ENCODE measurements at places on chromosomes 3 and 15.

GRCh38 chr3:78580681-78581080 is 1187.1 kb downstream of the ROBO1 start:
- DNase-seq: no peak

DNA sequence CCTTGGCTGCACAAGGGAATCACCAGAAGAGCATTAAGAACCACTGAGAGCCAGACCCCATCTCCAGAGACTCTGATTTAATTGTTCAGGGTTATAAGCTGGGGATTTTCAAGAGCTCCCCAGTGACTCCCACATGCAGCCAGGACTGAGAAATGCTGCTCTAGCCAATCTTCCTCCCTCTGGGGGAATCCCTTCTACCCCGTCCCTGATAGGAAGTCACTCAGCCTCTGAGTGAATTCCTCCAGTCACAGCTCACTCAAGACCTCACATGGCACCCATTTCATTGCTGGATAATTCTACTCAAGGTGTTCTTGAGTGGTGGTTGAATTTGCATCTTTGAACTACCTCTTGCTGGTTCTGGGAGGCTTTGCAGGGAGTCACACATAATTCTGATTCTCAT is 10.7 kb downstream of the CCR3 start:
- DNase-seq: no peak

DNA sequence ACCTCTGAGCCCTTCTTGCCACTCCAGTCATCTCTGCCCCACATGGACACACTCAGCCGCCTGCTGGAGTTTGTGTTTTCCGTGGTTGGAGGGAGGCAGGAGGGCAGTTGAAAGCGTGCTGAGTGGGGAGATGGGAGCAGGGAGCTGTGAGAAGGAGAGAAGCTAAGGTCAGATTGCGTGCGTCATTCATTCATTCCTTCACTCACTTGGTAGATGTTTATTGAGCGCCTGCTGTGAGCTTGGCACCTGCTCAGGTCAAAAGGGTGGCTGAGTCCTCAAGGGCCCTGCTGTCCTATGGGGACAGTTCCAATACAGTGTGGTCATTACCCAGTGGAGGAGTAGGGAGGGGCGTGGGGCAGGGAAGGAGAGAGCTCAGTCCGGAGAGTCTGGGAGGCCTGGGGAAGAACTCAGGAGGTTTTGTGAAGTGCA is 23.5 kb downstream of the LIMD1 start:
- peak; percentile 95 for DNase-seq

DNA sequence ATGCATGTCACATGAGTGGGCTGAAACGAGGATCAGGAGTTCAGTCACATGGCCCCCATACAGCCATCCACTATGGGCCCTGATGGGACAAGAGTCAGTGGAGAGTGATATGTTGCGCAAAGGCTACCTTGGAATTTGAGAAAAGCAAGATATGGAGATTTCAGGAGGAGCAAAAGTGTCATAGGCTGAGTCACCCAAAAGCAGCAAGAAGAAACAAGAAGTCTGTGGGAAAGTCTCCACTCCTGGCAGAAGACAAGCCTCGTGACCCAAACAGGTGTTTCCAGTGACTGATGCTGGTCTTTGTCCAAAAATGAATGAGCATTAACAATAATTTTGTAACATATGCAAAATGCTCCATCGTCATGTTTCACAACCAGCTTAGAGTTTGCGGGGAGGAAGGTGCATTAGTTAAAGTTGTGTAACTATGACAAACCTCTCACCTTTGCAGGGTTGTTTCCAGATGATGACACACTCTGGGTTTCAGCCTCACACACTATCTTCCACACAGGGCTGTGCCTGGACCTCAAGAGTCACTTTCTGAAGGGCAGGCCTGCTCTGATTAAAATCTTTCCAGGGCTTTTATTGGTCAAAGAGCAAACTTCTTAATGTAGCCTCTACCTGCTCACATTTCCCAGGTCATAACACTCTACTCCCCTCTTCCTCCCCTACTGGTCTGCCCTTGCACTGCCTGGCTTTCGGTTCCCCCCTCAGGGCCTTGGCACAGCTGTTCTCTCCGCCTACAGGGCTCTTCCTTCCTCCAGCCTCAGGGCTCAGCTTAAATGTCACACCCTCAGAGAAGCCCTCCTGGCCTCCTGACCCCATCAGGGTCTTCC is 3.9 kb upstream of the DNASE1L3 start:
- peak; percentile 40 for DNase-seq

DNA sequence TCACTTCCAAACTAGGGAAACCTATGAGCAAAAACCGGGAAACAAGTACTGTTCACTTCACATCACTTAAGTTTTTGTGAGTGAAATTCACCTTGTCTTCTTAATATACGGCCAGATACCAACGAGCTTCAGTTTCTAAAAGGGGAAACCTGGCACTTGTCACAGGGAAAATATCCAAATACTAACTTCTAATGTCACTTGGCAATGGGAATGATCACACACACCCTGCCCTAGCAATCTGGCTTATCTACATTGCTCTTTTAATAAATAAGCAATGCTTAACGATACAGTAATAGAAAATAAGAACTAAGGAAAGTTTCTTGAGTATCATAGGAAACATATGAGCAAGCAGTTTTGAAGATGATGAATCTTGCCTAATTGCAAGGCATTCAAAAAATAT is 34.6 kb upstream of the PLOD2 start:
- DNase-seq: no peak

DNA sequence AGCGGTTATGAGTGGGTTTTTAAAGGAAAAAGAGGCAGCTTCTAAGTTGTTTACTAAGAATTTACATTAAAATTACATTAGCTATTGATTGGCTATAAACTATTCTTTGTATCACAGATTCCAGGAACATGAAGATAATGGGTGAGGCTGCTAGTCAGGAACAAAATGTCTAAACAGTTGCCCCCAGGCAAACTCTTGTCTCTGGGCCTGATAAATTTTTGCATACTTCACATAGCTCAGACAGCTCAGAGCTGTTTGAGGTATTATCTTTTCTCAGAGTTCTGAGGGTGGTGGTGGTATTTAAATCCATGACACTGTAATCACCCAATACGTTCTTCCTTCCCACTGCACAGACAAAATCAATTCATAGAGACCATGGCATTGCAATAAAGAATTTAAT is 2.1 kb upstream of the HACD2 start:
- peak; percentile 74 for DNase-seq

GRCh38 chr3:144052275-144052674 is 80.7 kb downstream of the DIPK2A start:
- no peak for DNase-seq

DNA sequence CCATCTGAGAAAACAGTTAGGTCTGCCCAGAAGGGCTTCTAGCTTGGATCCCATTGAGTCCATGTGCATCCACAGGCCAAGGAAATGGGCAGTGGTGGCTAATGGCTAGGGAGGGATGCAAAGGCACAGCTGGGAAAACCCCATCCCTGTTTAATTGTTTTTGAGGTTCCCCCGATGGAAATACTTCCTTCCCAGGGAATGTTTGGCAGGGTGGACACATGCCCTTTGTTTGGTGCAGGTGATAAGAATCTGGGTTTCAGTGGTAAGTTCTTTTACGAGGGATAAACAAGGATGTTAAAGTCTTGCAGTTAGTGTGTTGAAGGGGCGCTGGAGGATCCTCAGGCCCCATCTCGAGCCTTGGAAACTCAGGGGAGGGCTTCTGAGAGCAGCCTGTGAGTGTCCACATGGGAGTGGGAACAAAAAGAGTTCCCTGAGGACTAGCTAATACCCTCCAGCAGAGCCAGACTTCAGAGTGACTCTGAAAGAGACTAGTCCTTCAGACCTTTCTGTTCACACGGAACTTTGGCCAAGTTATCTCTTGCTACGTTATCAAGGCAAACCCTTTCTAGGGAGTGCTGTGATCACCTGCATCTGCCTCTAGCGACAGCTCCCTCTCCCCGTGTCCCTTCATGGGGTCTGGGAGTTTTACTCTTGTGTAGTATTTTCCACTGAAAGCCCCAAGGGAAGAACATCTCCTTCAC is 17.4 kb downstream of the PTPRG start:
- DNase-seq: no peak

- peak; percentile 22 for DNase-seq
These were observed 21.9 kb downstream of the POLR2M start for GRCh38 chr15:57728436-57728835.

- peak; percentile 65 for DNase-seq
These were observed 2.6 kb downstream of the SLMAP start for GRCh38 chr3:57758686-57759085.

All from choroid plexus epithelial cell (primary cell).